ENCODE measurements at places on chromosomes 12 and 14.

GRCh38 chr12:55789171-55789570 is 28.4 kb downstream of the SARNP start:
- no peak for DNase-seq

DNA sequence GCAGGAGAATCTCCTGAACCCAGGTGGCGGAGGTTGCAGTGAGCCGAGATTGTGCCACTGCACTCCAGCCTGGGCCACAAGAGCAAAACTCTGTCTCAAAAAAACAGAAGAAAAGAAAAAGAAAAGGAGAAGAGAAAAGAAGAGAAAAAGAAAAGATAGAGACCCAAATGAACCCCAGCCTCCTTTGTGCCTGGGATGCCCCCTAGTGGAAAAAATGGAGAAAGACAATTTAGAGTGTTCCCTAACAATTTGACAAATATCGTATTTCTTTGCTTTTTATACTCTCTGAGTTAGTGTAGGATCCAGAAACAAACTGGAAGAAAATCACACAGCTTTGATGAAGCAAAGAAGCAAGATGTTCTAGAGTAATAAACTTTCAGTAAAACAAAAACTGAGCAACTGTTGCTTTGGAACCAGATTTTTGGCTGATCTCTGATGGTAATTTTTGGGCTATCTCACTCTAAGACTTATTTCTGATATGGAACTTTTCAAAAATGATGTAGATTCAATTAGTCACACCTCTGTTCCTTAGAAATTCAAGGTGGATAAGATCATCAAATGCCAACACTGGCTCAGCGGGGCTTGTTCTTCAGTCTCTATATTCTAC is 18.6 kb upstream of the PRKAB1 start:
- no peak for DNase-seq

DNA sequence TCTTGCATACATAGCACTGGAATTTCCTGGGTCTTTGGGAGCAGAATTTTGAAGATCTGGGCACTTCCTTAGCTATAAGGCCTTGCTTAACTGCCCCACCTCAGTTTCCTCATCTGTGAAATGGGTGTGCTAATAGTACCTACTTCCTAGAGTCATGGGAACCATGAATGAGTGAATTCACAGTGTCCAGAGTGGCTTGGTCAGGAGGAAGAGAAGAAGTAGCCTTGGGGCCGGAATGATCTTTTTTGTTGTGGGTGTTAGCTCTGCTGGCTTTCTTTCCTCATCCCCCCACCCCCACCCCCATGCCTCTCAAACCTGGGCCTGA is 2.4 kb downstream of the SH2B3 start:
- no peak for DNase-seq

DNA sequence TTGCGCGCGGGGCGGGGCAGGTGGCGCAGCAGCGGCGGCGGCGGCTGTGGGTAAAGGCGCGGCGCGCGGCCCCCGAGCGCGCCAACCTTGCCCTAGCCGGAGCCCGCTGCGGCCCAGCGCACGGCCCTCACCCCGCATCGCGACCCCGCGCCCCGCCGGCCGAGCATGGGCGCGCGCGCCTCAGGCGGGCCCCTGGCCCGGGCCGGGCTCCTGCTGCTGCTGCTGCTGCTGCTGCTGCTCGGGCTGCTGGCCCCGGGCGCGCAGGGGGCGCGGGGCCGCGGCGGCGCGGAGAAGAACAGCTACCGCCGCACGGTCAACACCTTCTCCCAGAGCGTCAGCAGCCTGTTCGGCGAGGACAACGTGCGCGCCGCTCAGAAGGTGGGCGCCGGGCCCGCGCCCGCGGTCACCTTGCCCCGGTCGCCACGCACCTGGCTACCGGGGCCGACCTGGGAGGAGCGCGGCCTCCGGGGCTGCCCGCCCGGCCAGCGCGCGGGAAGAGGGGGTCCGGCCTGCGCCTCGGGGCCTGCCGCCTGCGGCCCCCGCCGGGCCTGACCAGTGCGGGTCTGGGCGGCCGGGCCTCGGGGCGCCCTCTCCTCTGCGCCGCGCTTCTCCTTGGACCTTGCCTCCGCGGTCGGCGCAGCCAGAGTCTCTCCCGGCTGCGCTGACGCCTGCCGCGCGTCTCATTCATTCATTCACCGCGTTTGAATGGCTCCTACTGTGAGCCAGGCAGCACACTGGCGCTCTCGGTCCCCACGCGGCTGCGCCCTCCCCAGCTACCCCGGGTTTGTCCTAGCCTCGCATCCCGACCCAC is at the start of gene BRI3BP:
TSS of gene BRI3BP (plus strand) at position 20 of the 811 bp plus-strand sequence. CDS start at position 166, 146 bp downstream.
- peak; percentile 39 for DNase-seq

GRCh38 chr12:53187145-53187899 is 6.6 kb upstream of the CSAD start:
- no peak for DNase-seq

DNA sequence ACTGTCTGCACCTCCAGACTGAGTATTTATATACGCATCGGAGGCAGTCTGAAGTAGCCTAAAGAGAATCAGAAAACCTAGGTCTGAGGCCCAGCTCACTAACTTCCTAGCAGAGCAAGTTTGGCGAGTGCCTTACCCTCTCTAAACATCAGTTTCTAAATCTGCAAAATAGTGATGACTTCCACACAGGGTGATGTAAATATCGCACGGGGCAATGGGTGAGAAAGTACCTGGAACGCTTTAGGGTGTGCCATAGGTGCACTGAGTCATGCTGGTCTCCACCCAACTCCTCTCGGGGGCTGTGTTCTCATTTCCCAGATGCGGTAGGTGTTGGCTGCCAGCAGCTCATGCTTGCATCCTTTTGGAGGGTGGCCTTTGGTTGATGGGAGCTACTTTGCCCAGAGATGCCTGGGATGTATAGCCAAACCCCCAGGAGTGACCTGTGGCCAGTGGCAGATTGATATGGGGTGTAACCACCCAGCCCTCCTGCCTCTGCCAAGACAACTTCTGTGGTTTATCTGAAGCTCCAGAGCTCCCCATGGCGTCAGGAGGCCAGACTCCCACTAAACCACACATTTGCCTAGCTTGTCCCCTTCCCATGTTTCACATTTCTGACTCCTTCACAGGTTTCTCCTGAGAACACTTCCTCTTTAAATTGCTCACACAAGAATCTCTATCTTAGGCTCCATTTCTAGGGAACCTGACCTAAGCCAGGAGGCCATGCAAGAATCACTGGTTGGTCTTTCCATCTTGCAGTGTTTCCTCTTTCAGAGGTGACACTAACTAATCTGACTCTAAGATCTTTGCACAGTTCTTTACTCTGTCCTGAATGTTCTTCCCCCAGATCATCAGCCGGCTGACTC is 62.0 kb upstream of the TUNAR start:
- DNase-seq: no peak

- no peak for DNase-seq
Observed at GRCh38 chr12:18868717-18869116, 130.8 kb downstream of the CAPZA3 start.

DNA sequence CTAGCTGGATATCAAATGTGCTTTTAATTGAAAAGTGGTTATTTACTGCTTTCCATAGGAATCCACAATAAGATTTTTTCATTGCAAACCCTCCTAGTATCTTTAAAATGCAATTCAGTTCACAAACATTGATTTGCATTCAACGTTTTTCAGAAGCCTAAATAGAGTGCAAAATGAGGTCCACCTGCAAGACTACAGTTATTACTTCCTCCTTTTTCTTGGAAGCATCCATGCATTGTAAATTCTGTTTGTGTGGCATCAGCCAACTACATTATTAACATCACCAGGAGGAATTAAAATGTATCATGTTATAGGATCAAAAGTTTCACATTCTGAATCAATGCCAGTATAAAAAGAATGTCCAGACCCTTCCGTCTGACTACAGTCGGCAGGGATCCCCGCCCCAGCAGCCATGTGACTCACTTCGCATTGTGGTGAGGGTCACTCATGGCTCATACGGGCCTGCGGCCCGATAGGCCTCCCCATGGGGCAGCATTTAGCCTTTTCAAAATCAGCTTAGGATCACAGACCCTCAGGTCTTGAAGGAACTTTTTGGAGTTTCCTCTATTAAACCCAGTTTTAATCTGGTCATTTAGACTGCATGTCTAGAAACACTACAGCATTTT is 46.3 kb downstream of the NTF3 start:
- DNase-seq: no peak

DNA sequence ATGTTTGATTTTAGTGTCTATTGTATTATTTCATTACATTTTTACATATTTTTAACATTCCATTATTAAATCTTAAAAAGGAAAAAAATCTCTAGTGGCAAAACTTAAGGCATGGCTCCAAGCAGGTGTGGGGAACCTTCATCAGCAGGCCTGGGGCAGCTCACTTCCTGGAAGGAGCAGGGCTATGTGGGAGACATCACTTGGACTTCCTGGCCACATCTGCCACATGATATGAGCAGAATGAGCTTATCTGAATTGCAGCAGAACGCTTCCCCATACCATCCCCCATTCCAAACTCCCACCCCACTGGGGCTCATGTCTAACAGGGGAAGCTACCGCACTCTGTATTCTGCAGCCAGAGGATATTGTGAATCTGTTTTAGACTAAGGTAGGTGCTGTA is 35.0 kb upstream of the KCNA1 start:
- no peak for DNase-seq

GRCh38 chr12:25386831-25387731 is 136.4 kb upstream of the KRAS start:
- DNase-seq: peak; percentile 72

DNA sequence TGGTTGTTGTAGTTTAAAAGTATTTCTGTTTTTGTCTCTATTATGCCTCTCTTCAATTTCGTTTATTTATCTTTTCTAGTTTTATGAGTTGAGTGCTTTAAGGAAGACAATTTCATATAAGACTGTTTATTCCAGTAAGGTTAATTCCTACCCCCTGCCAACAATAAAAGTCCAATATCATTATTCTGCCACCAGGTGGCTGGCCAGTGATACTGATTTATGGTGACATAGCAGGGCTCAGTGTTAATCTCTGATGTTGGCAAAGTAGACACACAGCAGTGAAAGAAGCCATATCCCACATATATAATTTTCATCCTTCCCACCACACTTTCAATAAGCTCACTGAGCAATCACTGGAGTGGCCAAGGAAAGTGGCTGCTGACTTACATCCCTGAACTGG is 69.0 kb upstream of the BMP4 start:
- peak; percentile 12 for DNase-seq

- DNase-seq: no peak
Observed at GRCh38 chr14:75249251-75249957, 29.2 kb upstream of the FOS start.

GRCh38 chr12:31821484-31821883 is 92.7 kb upstream of the AMN1 start:
- no peak for DNase-seq

GRCh38 chr14:102927878-102928411 is 5.5 kb downstream of the AMN start:
- peak; percentile 54 for DNase-seq

DNA sequence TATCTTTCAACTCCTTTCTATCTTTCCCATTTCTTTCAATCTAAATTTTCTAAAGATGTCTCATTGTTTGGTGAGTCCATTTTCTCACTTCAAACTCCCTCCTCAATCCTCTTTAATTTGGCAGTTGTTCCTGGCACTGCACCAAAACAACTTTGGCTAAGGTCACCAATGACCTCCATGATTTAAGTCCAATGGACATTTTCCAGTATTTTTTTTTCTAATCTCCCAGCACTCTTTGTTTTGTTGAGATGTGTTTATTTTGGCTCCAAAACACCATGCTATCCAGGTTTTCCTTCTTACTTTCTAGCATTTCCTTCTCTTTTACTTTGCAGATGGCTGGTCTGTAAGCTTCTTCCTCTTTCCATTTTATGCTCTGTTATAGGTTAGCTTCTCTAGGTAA is 42.5 kb upstream of the OTOGL start:
- no peak for DNase-seq

DNA sequence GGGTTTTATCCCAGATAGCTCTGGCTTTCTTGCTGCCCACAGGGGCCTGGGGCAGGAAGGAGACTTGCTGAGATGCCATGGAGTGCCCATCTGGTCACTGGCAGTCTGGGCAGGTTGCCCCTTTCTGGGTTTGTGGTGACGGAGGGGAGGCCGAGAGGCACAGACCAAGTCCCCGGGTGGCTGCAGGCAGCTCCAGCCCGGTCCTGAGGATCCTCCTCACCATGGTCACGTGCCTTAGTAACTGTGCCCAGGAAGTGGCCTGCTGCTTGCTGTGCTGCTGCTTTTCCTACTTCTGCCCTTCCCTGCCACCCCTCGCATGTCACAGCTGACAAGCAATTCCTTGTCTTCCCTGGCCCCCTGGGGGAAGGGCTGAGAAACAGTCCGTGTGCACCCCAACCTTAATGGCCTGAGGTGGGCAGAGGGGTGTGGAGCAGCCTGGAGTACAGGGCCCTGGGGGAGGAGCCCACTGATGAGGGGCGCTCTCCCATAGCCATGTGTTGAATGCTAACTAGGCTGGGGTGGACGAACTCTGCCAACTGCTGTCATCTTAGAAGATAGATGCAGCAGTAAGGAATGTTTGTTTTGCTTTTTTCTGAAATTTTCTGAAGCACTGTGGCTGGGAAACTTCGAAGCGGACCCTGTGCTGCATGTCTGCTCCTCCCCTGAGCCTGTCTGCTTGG is 54.9 kb upstream of the SRSF5 start:
- DNase-seq: no peak

DNA sequence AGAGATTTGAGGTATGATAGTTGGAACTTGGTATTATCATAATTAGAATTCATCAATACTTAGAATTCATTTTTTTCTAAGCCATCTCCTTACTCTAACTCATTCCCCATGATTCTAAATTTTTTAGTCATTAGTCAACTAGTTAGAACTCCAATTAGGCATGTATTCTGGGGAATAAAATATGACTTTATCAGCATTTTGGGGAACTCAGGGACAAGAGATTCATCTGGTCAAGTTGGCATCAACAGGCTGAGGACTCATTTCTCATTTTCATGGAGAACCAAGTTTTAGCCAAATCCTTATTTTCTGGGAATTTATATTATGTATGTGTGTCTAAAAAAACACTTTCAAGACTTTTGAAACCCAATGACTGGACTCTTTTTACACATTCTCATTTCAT is 29.2 kb downstream of the DIP2B start:
- no peak for DNase-seq

- DNase-seq: no peak
Observed at GRCh38 chr14:102316338-102316742, 3.2 kb upstream of the ZNF839 start.

GRCh38 chr12:108069651-108070165 is 59.4 kb upstream of the WSCD2 start:
- DNase-seq: no peak

- peak; percentile 21 for DNase-seq
Observed at GRCh38 chr14:36105401-36105800, 71.1 kb downstream of the PTCSC3 start.

GRCh38 chr12:42426746-42427145 is 100.8 kb downstream of the PPHLN1 start:
- DNase-seq: no peak

DNA sequence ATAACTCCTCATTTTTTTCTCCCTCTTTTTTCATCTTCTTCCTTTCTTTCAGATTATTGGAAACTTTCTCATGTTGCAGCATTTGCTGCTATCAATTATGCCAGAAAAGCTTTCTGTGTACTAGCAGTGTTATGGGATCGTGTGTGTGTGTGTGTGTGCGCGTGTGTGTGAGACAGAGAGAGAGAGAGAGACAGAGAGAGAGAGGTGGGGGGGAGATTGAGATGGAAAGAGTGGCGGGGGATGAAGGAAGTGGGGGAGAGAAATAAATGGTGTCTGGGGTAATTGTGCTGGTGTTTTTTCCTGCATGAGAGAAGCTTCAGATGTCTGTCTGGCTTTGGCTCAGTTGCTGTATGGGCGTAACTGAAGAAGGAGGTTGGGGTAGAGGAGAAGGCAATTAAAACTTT is 268.9 kb downstream of the RAD51B start:
- DNase-seq: no peak

Data from WTC11 (cell line).